ENCODE measurements at places on chromosomes 12 and 14. TPM values are rescaled to one million over a fixed set of nuclear protein-coding genes. Genes with fewer than 3 reads are reported as not detected.

GRCh38 chr12:42705863-42706262 is 116.3 kb upstream of the PRICKLE1 start:
- peak; percentile 75 for DNase-seq

- DNase-seq, result no peak
Observed at GRCh38 chr12:2739832-2740641, 54.7 kb upstream of the FKBP4 start.

GRCh38 chr14:75835156-75835725 is 146.6 kb downstream of the TGFB3 start:
- no peak for DNase-seq

- DNase-seq, result no peak
Observed at GRCh38 chr14:36784541-36784940, 122.9 kb downstream of the PAX9 start.

- no peak for DNase-seq
Observed at GRCh38 chr12:124321556-124322270, 26.8 kb downstream of the RFLNA start.

The BHLHE41 gene
- 49.9 TPM for total RNA-seq

GRCh38 chr12:108477055-108477880 is 37.8 kb upstream of the FICD start:
- no peak for DNase-seq

GRCh38 chr14:97446087-97446486 is 648.9 kb downstream of the VRK1 start:
- no peak for DNase-seq

The C12orf56 gene
- not detected for total RNA-seq

DNA sequence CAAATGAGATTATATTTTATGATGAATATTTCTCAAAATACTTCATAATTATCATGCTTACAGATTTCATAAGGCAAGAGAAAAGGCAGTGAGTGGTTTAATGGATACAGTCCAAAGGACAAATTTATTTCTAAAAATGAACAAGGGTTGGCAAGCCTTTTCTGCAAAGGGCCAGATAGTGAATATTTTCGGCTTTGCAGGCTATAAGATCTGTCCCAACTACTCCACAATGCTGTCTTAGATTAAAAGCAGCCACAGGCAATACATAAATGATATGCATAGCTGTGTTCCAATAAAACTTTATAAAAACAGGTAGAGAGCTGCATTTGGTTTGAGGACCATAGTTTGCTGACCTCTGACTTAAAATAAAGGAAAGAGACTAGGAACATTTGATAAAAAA is 42.9 kb upstream of the STK38L start:
- DNase-seq, result no peak

The HSPB8 gene
- 88.4 TPM for total RNA-seq

- no peak for DNase-seq
Observed at GRCh38 chr14:24659916-24660570, 26.1 kb upstream of the GZMB start.

DNA sequence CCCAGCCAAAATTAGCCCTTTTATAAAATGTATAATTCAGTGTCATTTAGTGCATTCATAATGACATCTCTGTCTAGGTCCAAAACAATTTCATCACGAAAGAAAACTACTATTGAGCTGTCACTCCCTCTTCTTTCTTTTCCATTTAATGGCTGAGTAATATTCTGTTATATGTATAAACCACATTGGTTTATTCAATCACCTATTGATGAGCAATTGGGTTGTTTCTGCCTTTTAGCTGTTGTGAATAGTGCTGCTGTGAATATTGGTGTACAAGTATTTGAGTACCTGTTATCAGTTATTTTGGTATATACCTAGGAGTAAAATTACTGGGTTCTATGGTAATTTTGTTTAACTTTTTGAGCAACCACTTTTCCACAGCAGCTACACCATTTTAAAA is 7.2 kb downstream of the DNM1L start:
- DNase-seq, result no peak

DNA sequence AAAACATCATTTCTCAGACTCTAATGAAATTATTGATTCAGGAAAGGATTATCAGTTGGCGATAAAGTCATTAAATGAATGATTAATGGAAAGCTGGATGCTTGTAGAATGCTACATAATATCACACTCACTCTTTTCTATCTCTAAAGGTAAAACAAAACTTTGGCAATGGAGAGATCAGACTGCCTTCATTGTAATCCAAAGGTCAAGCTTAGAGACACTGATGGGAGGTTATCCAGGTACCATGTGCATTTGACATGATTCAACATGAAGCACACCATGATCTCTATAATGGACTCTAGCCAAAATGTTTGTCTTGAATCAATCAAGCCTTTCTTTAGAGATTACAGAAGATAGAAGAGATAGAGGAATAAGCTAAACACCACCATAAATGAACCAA is 110.1 kb upstream of the USP44 start:
- no peak for DNase-seq

GRCh38 chr12:110743571-110744093 is 941 bp upstream of the PPP1CC start:
- peak; percentile 78 for DNase-seq

GRCh38 chr12:54708826-54709225 is 60.7 kb upstream of the DCD start:
- DNase-seq, result no peak

DNA sequence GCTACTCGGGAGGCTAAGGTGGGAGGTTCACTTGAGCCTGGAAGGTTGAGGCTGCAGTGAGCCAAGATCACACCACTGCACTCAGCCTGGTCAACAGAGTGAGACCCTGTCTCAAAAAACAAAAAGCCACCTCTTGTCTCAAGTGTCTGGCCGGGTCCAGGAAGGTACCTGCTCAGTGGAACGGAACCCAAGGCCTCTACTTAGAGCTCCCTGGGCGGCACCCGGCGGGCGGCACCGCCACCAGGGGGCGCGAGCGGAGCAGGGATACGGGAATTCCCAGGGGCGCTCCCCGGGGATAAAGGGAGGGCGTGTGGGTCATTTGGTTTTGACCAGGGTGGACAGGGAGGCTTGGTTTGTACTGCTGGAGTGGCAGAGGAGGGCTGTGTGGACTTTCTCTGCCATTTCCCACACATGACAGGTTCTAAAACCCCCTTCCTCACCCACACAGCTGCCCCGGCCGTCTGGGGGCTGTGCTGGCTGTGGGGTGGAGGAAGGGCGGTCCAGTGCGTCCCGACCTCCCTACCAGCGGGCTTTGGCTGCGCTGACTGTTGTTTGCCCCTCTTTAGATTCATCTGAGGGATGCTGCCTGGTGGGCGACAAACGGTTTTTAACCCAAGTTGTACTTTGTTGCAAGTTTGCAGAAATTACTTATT is 91.4 kb downstream of the SETD3 start:
- DNase-seq, result no peak

DNA sequence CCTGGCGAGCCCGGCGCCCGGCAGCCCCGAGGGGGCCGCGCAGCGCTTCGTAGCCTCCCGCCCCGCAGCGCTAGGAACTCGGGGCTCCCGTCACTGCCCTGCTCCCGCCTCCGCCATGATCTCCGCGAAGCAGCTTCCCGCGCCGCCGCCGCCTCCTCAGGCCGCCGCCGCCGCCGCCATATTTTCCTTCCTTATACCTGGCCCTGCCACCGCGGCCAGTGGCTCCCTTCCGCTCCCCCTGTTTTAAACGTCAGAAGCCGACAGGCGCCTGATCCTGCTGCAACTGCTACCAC is 286 bp downstream of the PPP4R3A start:
- DNase-seq, result no peak

GRCh38 chr12:4448943-4449850 is 3.6 kb upstream of the FGF6 start:
- DNase-seq, result no peak

The RDH5 gene
- 21.9 TPM for total RNA-seq

DNA sequence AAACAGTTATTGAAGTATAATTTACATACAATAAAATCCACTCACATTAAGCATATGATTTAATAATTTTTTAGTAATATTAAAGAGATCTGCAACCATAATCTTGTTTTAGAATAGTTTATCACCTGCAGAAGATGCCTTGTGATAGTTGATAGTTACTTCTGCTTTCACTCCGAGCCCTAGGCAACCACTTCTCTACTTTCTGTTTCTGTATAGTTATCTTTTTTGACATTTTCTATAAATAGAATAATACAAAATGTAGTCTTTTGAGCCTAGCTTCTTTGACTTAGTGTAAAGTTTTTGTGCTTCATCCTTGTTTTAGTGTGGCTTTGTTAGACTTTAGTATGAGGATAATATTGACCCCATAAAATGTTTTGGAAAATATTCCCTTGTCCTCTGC is 111.0 kb downstream of the MNAT1 start:
- no peak for DNase-seq

The PHETA1 gene
- total RNA-seq, result 9.3 TPM

The GRIP1 gene
- 3.4 TPM for total RNA-seq

The MEG3 gene
- total RNA-seq, result 246 TPM

DNA sequence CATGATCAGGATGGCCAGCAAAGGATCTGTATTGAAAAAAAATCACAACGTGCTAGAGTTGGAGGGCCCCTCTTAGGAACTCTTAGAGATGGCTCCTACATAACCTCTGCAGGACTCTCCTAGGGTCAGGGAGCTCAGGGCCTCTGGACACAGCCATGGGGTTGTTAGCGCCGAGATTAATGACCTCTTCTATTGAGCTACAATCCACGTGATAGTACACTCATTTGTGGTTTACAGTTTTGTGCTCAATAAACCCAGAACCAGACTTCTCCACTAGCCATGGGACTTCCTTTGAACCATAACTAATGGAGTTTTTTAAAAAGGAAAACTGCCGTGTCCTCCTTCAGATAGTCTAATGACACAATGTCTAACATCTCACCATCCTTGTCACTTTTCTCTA is 29.6 kb upstream of the HDAC7 start:
- no peak for DNase-seq

DNA sequence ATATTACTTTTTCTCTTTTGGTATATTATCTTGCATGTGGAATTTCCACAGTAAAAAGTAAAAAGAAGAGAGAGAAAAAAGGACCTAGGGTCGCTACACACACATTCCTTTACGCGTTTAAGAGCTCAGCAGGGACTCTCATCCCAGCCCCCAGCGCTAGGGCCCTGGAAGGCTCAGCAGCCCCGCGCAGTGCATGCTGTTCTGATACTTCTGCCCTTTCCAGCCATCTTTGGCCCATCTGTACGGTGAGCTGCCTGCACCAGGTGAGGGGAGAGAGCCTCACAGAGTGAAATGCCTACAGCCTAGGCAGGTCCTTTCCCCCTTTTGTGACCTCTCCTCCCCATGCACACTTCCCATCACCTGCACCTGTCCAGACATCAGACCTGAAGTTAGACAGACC is 1.6 kb upstream of the LTBR start:
- DNase-seq, result no peak

DNA sequence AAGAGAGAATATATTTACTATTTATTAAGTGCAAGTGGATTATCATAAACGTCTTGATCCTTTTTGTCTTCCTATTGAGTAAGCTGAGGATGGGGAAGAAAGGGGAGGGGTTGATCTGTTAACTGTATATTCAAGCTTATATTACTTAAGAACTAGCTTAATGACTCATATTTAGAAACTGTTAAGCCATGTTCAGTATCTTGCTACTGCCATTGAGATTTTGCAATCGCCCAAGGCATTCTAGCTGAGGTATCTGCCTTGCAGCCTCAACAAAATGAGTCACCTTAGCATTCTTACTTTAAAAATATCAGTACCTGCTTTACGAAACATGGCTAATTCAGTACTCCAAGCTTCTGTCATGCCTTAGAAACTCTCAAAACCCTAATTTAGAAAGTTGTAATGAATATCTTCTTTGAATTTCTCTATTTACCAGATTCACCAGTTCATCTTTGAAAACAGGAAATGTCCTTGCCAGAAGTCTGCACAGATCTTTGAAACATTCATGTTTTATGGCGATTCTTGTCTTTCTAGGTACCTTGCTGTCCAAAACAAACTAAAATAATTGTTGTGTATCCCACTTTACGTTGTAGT is 76.1 kb downstream of the ALG10B start:
- no peak for DNase-seq

GRCh38 chr12:111249018-111249370 is 119.9 kb downstream of the PHETA1 start:
- DNase-seq, result no peak

The CLEC7A gene
- total RNA-seq, result 25.8 TPM

The CCDC91 gene
- total RNA-seq, result 27.5 TPM

The TSPAN19 gene
- not detected for total RNA-seq

DNA sequence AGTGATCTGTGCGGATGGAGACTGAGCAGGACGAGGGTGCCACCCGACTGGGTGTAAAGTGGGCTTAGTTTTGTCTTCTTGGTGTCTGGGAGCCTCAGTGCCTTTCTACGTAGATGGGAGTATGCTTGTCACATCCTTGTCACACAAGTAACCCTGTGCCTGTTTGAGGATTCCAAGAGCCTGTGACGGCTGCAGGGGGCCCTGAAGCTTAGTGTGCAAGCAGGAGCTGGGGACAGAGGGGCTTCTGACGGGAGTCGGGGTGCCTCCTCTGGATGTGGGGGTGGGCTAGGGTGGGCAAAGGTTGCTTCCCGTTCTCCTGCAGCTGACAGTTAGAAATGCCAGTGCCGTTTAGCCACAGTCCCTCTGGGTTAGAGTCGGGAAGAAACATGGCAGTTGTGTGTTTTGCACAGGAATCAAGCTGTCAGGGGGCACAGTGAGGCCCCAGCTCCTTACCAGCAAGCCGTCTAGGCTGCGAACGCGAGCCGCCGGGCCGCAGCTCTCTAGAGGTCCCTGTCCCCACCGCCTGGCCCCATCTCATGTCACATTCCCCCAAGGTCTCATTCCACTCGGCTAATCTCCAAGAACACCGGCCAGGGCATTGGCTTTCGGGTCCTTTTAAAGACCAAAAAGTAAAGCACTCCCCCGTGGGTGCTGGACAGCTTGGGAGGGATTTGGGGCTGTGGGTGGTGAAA is 7.0 kb downstream of the RTL1 start:
- peak; percentile 53 for DNase-seq

GRCh38 chr12:42792265-42792664 is 202.7 kb upstream of the PRICKLE1 start:
- no peak for DNase-seq

The LPAR5 gene
- total RNA-seq, result 3.7 TPM

The BEST3 gene
- total RNA-seq, result not detected

The TMED8 gene
- total RNA-seq, result 9.4 TPM

The RNF34 gene
- total RNA-seq, result 26.9 TPM

DNA sequence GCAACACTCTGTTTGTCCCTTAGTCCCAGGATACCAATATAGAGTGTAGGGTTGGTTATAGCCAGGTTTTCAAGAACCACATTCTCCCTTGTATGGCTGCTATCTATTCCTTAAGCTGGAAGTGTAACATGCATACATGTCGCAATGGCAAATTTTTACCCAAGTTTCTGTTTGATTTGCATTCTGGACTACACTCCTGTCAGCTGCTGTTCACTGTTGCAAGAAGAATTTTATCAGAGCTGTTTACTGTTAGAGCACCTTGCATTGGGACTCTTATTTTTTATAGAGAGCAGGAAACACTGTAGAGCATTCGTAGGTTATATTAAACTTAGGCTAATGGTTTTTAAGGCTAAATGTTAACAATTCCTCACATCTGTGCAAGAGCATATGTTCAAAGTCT is 376.0 kb upstream of the LRFN5 start:
- no peak for DNase-seq

Measured in aorta (tissue), 5 donors.